ENCODE measurements at places on chromosomes 11 and 22.

DNA sequence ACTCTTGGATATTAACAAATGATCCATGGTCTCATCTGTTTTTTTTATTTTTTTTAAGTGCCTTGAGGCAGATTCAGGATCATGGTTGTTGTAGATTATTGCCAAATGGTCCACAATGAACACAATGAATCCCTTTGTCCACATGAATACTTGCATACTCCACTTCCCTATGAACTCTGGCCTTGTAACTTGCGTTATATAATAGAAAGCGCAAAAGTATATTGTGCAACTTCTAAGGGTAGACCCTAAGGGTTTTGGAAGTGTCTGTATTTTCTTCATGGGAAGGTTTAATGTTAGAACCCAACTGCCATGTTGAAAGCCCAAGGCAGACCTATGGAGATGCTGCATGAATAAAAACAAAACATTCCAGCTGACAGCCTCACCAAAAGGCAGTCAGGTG is 8.1 kb upstream of the OR5AL1 start:
- DNase-seq: no peak

- DNase-seq: no peak
Measured at GRCh38 chr22:41487037-41487935, 18.4 kb downstream of the ACO2 start.

GRCh38 chr11:120248551-120249278 is 8.8 kb downstream of the POU2F3 start:
- no peak for DNase-seq

DNA sequence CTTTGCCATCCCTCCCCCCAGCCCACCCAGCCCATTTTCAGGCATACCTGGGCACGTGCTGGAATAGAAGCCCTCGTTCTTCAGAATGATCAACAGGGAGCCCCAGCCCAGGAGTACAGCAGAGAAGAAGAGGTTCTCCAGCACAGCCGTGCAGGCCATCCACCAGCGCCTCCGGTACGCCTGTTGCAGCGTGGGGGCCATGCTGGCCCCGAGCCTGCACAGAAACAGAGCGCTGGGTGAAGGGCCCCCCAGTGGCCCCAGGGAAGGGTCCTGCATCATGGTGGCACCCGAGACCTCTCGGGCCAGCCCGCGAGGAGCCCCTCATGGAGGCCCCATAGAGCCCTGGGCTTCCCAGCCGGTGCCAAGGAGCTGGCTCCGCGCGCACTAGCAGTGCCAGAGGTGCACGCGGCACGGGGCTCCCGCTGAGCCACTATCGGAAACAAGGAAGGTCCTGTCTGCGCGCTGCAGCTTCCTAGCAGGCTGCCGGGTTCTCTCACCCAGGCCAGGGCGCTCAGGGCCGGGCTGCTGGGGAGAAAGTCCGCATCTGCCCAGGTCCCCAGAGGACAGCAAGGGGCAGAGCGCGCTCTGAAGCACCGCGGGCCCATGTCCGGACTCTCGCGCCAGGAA is 1.5 kb downstream of the SLC43A1 start:
- DNase-seq: no peak

DNA sequence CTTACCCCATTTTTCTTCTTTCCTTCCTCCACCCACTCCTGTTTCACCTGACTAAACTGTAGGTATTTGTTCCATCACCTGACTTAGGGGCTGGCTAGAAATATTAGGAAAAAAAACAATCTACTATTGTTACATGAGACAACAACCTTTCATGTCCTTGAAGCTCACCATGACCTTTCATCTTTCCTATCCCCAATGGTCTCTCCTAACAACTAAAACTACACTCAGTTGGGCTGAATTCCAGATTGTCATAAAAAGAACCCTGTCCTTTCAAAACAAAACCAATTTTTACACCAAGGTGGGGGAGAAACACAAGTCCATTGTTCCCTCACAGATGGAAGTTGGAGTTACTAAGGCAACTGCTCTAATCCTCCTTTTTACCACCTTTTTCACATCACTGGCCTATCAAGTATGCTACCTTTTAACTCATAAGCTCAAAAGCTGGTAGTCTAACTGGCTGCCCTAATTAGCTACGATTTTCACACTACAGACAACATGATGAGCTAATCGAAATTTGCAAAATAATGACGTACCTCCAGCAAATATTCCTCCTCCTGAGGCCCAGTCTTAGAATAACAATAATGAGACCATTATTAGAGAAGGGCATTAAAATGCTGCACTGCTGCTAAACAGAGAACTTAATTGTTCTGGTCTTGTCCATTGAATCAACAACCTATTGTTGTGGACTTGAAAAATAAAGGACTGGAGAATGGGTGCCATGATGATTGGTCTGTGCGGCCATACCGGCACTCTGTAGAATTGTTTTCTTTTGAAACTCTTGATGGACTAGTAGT is 46.5 kb upstream of the SOX6 start:
- no peak for DNase-seq

- DNase-seq: no peak
Measured at GRCh38 chr11:73991471-73992006, 8.9 kb upstream of the UCP2 start.

GRCh38 chr11:76086743-76087635 is 119.3 kb downstream of the WNT11 start:
- no peak for DNase-seq

DNA sequence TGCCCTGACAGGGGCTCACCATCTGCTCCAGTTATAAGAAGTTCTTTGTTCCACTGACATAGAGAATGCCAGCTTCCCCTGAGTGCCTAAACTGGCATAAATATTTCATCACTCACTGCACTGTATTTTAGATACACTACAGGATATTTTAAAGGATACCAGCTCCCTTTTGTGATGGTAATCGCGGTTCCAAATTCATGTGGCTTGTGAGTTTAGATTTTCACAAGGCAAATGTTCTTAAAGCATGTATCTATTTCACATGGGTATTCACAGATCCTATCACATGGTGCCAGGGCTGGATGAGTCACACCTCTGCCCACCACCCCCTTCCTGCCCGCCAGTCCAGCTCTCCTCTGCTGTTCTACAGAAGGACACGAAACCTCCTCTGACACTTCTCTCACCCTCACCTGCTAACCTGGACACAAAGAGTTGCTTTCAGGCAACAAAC is 105.5 kb downstream of the KCNC1 start:
- DNase-seq: no peak

GRCh38 chr11:121721961-121722360 is 269.2 kb upstream of the SORL1-AS1 start:
- DNase-seq: no peak

DNA sequence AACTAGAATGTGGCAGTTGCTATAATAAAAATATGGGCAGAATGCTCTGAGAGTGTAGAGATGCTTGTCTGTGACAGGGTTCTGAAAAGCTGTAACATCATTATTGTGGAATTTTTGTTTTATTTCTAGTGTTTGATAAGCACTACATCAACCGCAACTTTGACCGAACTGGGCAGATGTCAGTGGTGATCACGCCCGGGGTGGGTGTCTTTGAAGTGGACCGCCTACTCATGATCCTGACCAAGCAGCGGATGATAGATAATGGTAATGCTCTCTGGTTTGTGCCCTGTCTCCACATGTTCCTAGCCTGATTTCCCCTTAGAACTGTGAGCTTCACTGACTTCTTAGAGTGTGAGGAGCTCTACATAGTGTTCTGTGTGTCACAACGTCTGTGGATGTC is 48.8 kb downstream of the DEPDC5 start:
- DNase-seq: no peak
